ENCODE measurements at places on chromosomes 3 and 15. TPM values are rescaled to one million over a fixed set of nuclear protein-coding genes. Genes with fewer than 3 reads are reported as not detected.

Gene ZKSCAN7
- 7.8 TPM for total RNA-seq

Gene TRH
- not detected for total RNA-seq

Gene LEKR1
- 0.68 TPM for total RNA-seq

Gene DPPA2
- not detected for total RNA-seq

Gene ZPLD1
- 0.07 TPM for total RNA-seq

Gene IFT57
- 26.3 TPM for total RNA-seq

Gene PLXND1
- total RNA-seq, result 1.0 TPM

Gene ISLR
- not detected for total RNA-seq

Gene APOD
- total RNA-seq, result 0.34 TPM

All from nasal cavity respiratory epithelium epithelial cell of viscerocranial mucosa (primary cell).